Activated CD8-positive, alpha-beta memory T cell treated with anti-CD3 and anti-CD28 coated beads for 4 hours (primary cell): ENCODE measurements at places on chromosomes 7 and 10.

GRCh38 chr10:92832998-92833650, 15.2 kb upstream of the EXOC6 start:
- DNase-seq, result no peak

DNA sequence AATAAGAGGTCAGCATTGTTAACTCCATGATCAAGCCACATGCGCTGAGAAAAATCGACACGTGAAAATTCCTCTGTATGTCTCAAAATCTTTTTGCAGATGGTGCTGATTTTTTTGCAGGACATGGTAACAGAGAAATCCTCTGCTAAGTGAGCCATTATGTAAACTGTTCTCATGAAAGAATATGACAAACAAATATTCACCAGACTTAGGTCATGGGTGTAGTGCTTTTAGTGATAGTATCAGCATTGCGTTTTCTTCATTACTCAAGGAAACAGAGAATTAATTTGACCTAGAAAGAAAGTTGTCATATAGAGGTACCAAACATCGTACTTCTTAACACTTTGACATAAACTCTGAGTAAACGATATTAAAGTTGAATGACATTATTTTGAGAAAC, 34.7 kb downstream of the ADRB1 start:
- no peak for DNase-seq

DNA sequence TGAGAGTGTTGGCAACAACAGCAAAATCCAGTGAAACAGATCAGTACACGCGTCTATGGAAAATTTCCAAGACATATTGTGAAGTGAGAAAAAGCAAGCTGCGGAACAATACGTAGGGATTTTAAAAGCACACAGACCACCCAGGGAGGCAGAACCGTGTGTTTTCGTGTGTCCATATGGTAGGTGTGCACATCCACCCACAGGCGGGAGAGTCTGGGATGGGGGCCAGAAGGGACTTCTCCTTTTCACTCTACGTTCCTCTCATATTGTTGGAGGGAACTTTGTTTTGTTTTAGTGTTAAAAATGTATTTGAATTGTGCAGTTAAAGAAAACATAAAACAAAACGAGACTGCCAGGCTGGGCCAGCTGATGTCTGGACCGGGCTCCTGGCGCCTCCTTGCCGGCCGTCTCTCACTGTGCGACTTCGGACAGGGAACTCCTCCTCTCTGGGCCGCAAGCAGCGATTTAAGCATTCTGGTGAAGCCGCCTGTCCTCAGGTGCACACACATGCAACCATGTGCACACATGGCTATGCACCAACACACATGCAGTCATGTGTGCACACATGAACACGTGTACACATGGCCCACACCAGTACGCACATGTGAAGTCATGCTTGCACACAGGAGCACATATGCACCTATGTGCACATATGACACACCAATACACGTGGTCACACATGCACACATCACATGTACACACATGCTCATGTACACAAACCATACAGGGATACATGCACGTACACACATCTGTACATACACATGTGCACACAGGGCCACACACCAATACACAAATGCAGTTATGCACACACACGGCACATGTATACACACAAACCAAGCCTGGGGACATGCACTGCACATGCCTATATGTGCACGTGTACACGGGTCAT, 141.1 kb downstream of the ELFN1 start:
- DNase-seq, result no peak

DNA sequence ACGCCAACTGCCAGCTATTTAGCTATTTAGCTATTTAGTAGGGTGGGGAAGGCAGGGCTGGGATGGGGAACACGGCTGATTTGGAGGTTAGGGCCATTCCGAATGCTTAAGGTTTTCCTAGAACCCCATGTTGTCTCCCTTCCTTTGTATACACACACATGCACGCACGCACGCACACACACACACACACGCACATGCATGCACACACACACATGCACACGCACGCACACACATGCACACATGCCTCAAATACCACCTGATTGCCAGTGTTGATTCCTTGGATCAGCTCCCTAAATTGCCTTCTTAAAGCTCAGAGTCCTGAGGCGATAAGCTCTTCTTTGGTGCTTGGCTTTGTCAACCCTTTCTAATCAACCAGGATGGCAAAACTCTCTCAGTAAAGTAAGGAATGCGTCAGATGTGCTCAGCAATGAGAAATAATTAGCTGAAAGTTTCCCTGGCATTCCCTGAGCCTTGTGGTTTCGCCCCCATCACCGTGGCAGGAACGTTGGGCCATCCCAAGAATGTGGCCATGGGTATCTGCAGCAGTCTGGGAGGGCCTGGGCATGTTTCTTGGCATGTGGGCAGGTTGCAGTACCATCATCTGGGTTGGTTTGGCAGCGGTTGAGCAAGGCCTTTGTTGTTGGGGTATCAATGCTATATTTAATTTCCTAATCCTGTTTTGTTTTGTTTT, 305.6 kb downstream of the LRMDA start:
- no peak for DNase-seq

GRCh38 chr10:36608251-36608650, 517.1 kb upstream of the ANKRD30A start:
- no peak for DNase-seq

DNA sequence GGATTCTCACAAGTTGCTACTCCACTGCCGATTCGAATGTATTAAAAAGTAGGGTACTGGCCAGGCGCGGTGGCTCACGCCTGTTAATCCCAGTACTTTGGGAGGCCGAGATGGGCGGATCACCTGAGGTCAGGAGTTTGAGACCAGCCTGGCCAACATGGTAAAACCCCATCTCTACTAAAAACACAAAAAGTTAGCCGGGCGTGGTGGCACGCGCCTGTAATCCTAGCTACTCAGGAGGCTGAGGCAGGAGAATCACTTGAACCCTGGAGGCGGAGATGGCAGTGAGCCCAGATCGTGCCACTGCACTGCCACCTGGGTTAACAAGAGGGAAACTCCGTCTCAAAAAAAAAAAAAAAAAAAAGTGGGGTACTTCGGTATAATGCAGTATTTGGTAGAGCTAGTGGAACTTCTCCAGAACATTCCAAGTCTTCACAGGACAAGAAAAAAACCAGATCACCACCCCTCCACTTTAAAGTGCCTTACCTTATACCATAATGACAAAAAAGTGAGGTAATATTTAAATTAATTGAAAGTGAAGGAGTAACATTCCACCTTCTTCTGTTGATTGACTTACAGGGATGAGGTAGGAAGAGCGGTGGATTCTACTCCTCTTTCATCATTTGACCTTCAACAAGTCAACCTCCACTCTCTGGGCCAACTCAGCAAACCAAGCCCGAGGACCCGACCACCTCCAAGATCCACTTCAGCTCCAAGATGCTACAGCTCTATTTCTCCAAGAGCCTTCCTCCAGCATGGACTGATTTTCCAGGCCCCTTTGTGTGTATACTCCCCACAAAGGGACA, 2.0 kb downstream of the BAZ1B start:
- no peak for DNase-seq

DNA sequence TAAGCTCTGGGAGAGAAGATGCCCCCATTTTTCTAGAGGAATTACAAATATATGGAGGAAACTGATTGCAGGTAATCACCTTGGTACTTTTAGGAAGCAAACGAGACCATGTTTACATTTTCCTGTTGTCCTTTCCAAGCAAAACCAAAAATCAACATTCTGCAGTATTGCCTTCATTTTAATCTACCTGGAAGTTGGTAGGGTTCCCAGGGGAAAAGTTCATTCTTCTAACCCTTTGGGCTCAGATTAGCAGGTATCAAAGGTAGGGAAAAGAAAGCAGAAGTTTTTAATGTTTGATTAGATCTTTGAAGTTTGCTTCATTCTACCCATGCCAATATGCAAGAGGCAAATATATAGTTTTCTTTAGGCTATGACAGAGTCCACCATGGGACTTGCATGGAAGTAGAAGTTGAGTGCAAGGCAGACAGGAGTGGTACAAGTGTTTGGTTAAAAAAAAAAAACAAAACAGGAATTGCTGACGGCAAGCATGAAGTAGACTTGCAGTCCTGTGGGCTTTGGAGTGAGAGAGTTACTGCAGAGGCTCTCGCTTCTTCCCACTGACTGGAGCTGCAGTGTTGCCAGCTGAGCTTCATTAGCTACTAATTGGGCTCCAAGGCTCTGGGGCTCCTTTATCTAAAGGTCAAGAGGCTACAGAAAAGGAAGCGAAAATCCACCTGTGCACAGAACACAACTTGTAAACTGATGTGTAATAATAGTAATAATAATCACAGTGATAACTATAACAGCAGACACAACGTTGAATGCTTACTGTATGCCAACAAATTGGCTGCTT, 28.9 kb upstream of the ASAH2 start:
- DNase-seq, result no peak

- DNase-seq, result no peak
These were observed 973 bp downstream of the CAMK1D start for GRCh38 chr10:12350167-12350872.

DNA sequence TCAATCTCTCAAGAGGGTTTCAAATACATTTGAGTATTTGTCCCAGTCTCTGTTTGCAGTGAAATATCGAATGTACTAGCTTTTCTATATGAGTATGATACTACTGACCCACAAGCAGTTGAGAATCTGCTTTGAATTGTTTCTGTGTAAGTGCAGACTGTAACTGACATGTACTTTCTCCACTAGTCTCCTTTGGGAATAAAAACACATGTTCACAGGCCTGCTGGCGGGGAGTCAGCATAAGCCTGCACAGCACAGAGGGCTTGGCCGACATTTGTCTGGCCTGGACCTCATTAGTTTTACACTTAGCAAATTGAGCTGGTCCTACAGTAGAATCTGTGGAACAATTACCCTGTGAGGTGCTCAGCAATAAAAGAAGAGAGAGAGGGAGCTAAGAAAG, 72.6 kb downstream of the ITGB8 start:
- no peak for DNase-seq

- no peak for DNase-seq
These were observed 117.9 kb upstream of the TMEM168 start for GRCh38 chr7:112908086-112908485.

DNA sequence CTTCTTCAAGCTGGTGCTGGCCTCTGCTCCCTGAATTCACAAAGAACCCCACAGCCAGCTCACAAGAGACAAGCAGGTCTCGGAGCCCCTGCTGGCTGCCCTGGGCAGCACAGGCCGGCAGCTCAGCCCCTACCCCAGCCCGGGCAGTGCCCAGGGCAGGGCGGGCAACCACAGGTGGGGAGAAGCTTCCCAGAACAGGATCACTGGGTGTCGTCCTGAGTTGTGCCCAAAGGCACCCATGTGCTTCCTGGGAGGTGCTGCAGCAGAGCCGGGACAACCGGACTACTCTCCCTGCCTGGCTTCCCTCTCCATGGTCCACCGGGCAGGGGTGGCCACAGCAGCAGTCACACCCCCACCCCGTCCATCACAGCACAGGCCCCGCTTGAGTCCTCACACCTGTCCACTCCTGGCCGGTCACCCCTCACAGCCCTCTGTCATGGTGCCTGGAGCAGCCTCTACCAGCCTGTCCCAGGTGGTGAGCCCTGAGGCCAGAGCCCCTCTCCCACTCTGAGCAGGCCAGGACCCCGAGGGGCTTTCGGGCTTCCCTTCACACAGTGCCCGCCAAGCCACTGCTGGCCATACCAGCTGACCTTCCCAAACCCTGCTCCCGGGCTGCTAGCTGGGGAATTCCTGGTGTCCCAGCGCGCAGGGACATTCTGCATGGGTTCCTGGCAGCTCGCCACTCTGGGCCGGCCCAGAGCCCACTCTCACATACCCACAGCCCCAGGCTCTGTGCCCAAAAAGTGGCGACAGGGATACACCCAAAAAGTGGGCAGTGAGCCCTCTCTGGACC, 3.1 kb downstream of the RASGEF1A start:
- DNase-seq, result no peak

DNA sequence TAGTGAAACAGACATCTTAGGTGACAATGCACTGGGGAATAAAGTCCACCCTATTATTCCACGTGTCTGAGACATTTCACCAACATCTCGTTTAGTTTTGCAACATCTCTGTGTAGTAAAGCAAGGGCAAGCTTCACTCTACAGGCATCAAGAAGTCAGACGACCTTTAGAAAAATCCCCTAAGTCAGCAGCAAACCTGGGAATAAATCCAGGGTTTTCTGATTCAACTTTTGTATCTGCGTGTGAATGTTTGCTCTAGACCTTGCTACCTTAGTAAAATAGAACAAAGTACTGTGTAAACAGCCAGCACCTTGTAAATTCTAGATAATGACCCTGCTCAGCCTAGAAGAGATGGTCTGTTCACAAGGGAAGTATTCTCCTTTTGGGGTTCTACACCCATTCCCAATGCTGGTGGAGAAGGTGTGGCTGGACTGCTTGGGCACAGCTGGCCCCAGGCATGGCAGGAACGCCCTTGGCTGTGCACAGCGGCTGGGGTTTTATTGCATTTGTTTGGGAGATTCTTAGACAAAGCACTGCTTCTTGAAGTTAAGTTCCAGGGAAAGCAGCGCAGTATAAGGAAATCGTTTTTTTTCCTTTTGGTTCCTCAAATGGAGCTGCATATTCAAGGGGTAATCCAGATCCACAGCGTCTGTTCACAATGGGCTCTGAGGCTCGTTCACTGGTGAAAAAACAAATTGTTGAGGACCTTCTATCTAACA, 38.3 kb upstream of the GALNTL5 start:
- DNase-seq, result no peak

- no peak for DNase-seq
These were observed 105.0 kb upstream of the HDAC9 start for GRCh38 chr7:18390535-18390907.

GRCh38 chr7:80640846-80641245, 2.4 kb downstream of the CD36 start:
- no peak for DNase-seq

GRCh38 chr7:128022631-128023532, 8.4 kb downstream of the LRRC4 start:
- DNase-seq, result no peak

GRCh38 chr10:77380191-77380590, 257.4 kb downstream of the KCNMA1 start:
- DNase-seq, result no peak

- no peak for DNase-seq
These were observed 1214.9 kb downstream of the XPNPEP1 start for GRCh38 chr10:108708363-108708762.

GRCh38 chr7:6385110-6385781, 62.5 kb downstream of the DAGLB start:
- DNase-seq, result no peak

DNA sequence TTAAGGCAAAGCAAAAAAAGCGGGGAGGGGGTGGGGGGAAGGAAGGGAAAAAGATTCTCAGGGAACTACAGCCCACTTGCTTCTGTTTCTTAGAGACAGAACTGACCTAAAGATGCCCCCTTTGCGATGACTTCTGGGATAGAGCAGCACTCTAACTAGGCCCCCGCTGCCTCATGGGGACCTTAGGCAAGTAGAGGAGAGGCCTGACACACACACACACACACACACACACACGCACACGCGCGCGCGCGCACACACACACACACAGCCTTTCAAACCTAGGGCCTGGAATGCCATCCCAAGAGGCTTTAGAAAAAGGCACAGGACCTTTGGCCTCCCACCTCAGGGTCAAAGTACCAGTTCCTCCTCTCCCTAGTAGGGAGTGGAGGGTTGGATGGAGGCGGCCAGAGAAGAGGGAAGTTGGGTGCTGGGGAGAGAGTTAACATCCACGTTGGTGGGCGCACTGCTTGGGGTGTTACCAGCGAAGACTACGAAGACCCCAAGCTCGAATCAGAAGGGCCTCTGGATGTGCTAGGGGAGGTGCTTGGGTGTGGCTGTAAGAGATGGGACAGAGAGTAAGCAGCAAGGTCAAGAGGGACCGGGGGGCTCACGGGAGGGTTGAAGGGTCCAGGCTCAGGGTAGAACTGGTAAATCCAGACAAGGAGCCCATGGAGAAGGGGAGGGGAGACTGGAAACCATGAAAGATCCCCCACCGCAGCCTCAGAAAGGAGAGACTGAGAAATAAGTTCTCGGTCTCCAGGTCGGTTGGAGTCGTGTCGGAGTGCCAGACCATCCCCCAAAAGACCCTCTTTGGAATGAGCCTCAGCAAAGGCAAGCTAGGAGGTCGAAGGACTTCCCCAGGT, 1.2 kb upstream of the COL1A2 start:
- no peak for DNase-seq
